ENCODE measurements at places on chromosomes 1 and 21.

DNA sequence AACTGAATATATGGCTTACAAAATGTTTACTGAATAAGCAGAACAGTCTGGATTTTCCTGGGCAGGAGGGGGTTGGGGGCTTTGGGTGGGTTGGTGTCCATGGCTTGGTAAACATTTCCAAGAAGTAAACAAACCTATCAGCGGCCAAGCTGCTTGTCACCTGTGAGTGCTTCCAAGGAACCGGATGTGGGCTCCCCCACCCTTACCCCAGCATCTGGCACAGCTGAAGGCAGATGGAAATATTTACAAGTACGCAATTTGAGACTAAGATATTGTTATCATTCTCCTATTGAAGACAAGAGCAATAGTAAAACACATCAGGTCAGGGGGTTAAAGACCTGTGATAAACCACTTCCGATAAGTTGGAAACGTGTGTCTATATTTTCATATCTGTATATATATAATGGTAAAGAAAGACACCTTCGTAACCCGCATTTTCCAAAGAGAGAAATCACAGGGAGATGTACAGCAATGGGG lies at the start of gene CLCA1:
TSS of gene CLCA1 (plus strand) at position 427 of the 477 bp plus-strand sequence. CDS start at position 472, 45 bp downstream.
- DNase-seq: no peak

DNA sequence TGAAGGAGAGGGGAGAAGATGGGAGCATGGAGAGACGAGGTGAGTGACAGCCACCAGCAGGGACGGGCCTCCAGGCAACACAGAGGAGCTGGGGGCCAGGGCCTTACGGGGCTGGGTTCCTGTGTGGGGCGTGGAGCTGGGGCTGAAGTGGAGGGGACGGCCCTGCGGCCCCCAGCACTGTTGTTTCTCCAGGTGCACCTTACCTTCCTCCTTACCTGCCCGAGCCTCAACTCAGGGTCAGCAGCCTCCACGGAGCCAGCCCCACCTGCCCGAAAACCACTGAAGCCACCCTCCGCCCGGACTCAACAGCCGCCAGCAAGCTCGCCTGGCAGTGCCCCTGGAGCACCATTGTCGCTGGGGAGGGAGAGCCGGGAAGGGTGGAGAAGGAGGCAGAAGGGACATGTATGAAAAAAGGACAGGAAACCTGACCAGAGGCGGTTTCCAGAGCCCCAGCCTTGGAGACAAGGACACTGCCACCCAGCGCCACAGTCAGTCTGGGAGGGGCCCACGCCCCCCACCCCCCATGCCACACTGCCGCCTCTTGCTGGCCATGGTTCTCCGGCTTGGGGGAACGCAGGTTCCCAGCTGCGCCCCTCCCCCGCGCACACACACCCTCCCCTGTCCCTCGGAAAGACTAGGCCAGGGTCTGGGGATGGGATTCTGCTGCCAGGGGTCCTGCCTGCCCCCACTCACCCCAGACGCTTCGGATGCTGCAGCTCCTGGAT lies 10.6 kb downstream of the PLA2G2F start:
- no peak for DNase-seq

DNA sequence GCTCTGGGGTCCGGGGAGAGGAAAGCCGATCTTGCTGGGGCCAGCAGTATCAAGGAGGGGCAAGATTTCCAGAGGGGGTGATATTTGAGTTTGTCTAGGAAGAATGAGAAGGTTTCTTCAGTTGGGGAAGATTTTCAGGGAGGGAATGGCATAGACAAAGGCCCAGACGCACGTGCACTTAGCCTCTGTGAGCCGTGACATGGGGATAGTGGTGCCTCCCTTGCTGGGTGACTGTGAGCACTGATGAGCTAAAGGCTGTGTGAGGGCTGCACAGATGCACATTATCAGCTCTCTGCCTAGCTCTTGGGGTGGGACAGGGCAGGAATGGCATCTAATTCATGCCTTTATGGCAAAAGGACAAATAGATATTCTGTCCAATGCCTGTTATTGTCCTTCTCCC lies 1.8 kb downstream of the CDCP2 start:
- no peak for DNase-seq

GRCh38 chr1:204335085-204335484 lies 24.6 kb downstream of the PLEKHA6 start:
- DNase-seq: no peak

DNA sequence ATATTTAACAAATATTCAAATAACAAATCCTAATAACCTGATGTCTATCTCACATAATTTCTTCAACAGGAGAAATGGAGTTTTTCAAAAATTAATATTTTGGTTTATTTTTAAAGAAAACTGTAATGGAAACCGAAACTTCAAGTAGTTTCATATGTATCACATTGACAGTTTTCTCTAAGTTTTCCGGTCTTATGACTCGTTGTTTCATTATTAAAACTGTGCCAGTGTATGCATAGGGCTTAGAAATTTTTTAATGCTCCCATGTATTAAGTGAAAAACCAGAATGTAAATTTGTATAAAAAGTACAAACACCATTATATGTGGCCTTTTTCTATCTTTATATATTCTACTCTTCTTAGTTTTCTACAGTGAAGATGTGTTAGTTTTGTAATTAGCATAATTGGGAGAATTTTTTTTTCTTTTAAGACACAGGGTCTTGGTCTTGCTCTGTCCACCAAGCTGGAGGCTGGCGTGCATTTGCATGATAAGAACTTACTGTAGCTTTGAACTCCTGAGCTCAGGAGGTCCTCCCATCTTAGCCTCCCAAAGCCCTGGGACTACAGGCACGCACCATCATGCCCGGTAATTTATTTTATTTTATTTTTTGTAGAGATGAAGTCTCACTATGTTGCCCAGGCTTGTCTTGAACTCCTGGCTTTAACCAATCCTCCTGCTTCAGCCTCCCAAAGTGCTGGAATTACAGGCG lies 43.9 kb upstream of the SAMSN1 start:
- no peak for DNase-seq

GRCh38 chr1:222767152-222767571 lies 30.2 kb downstream of the FAM177B start:
- DNase-seq: no peak

Measured in anterior cingulate cortex (tissue), 58 donors.